ENCODE measurements at places on chromosomes 16 and 17.

DNA sequence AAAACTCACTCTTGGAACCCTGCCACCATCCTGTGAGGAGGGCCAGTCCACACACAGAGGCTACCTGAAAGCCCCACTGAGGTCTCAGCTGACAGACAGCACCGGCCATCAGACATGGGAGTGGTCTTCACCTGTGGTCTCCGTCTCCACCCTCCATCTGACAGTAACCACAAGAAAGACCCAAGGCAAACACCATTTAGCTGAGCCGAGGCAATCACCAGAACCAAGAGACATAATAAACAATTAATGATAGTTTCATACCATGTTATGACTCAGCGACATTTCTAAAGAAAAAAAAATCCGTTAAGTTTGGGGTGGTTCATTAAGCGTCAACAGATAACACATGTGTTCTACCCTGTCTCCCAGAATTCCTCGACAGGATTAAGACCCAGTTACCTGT, 6.1 kb upstream of the EVPLL start:
- no peak for DNase-seq

DNA sequence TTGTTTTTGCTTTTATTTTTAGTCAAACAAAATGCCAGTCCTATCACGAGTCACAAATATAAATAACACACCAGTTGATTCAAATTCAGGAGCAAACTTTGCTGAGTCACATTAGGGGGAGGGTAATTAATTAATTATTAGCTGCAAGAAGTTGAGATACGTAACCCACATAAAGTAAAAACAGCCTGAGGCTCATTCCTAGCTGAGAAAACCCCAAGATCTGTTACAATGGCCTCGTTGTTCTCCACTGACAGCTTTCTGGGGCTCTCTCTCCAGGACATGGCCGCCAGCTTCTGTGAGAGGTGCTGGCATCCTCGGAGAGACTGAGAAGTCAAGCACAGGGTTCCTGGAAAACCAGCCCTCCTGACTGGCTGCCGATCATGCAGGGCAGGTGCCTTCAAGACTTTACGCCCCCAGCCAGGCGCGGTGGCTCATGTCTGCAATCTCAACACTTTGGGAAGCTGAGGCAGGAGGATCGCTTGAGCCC, 11.1 kb downstream of the RAB40B start:
- DNase-seq: no peak

GRCh38 chr16:72198021-72198711, 26.2 kb upstream of the PMFBP1 start:
- DNase-seq: no peak

DNA sequence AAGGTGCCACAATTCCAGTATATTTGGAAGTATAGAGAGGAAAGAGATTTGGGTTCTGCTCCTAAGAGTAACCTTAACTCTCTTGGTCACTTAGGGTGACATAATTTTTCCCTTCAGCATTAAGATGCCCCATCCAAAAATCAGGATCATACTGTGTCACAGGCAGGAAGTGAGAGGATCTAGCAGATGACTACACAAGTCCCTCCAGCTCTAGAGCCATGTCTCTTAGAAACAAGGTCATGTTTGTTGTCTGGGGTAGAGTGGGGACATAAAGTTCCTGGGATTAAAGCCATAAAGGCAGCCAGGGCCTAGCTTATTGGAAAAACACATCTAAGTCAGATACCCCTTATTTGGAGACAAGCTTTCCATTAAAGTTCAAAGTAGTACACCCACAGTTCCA, 2.7 kb downstream of the CCL8 start:
- DNase-seq: no peak

- DNase-seq: no peak
Measured at GRCh38 chr16:88763502-88764053, 21.4 kb downstream of the PIEZO1 start.

DNA sequence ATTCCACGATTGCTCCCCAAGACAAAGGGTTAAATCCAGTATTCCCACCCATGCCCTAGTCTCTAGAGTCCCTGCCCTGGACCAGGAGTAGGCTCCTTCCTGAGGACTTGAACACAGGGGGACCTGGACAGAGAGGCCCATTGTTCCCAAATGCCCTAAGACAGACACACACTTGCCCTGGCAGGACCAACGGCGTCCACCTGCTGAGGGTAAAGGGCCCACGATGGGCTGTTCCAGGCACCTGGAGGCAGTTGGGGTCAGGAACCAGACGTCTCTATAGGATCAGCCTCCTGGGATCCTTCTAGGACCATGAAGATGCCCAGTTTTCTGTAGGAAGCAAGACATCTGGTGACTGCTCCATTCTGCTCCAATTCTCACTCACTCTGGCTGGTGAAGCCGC, 39.3 kb downstream of the TNFRSF13B start:
- DNase-seq: no peak

DNA sequence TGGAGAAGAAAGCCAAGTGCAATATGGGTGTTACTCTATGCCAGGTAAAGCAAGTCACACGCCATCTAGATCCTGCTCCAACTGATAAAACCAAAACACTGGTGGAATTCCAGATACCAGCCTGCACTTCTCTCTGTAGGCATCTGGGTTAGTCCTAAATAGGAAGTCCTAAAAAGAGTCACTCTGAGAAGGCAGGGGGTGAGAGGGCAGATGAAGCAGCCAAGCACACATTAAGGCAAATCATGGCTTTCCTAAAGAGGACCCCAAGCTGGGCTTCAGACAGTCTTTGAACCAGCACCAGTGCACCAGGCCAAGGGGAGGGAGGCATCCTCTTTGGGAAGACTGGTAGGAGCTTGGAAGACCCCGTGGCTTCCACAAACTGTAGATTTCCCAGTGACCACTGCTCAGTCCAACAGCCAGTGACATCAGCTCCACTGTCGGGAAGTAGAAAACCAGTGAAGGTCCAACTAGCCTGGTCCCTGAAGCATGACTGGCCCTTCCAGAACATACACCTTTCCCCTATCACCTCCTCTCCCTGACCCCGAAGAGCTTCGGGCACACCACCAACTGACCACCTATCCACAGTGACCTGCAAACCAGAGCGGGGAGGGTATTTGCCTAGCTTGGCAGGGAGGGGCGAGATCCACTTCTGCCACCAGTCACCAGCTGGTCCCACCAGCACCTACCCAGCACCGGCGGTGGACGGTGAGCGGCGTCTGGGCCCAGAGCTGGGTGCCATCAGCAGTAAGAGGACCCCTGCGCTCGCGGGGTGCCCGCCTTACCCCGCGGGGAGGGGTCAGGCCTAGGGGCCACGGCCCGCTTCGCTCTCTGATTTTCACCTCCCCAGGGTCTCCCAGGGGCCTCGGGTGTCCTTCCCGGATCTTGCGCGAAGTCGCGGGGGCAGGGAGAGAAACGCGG, 1.0 kb downstream of the LITAF start:
- no peak for DNase-seq

- no peak for DNase-seq
Measured at GRCh38 chr16:86578061-86578599, at the start of gene FOXL1. Gene FOXL1 (plus strand): TSS chr16:86578549. CDS start chr16:86578724, 175 bp downstream.

- DNase-seq: peak; percentile 88
Measured at GRCh38 chr17:81142301-81143199, 22.8 kb upstream of the PVALEF start.

DNA sequence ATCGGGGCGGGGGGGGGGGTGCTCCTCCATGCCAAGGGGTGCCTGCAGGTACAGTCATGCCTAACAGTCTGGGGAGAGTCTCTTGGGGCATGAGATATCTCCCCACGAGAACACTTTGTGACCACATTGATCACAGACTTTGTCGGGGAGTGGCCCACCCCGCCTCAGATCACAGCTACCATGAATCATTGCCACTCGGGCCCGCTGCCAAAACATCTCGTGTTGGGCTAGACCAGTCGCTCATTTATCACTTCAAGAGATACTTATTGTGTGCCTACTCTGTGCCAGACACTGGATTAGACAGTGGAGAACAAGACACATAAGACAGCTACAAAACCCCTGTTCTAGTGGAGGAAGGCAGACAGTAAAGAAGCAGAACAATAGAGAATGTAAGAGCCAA, 72.6 kb downstream of the CLEC16A start:
- DNase-seq: no peak

GRCh38 chr17:79666111-79666510, 55.3 kb upstream of the RBFOX3 start:
- no peak for DNase-seq

DNA sequence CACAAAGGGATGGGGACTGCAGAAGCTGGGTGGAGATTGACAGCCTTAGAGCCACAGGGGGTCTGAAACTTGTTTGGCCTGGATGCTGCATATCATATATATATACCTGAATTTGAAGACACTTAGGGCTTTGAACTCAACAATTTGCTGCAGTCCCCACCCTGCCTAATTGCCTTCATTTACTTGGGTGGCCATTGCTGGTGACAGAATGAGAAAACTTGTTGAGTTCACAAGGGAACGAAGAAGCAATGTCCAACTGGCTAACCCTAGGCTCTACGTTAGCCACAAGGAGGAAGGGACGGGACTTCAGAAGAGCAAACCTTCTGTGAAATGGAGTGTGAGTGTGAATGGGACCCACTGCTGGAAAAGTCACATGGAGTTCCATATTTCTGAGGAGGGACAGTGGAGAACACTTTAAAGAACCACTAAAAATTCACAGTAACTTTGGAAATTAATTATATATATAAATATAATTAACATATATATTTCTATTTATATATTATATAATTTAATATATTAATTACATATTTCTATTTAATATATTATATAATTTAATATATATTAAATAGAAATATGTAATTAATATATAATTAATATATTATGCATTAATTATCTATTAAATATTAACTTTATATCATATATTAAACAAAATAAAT, 215.3 kb upstream of the SOX9 start:
- no peak for DNase-seq

GRCh38 chr17:44914148-44914547, 1.2 kb downstream of the GFAP start:
- DNase-seq: no peak

GRCh38 chr17:15268461-15268860, 3.3 kb upstream of the PMP22 start:
- no peak for DNase-seq

GRCh38 chr16:3458852-3459361, 15.4 kb downstream of the NAA60 start:
- DNase-seq: no peak

GRCh38 chr17:381941-382643, 29.5 kb upstream of the RPH3AL start:
- DNase-seq: no peak

DNA sequence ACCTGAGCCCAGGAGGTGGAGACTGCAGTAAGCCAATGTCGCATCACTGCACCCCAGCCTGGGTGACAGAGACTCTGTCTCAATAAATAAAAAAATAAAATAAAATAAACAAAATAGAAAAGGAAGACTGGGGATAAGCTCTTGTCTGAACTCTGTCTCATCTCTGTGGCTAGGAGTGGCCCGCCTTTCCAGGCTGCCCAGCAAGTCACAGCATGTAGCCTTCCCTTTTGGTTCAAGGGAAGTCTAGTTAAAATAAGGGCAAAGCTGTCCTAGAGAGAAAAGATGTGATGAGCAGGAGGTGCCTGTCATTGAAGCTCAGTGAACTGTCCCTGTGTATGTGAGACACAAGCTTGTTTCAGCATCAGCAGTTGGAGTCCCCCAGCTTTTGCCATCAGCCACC, 2.7 kb upstream of the GFAP start:
- no peak for DNase-seq

DNA sequence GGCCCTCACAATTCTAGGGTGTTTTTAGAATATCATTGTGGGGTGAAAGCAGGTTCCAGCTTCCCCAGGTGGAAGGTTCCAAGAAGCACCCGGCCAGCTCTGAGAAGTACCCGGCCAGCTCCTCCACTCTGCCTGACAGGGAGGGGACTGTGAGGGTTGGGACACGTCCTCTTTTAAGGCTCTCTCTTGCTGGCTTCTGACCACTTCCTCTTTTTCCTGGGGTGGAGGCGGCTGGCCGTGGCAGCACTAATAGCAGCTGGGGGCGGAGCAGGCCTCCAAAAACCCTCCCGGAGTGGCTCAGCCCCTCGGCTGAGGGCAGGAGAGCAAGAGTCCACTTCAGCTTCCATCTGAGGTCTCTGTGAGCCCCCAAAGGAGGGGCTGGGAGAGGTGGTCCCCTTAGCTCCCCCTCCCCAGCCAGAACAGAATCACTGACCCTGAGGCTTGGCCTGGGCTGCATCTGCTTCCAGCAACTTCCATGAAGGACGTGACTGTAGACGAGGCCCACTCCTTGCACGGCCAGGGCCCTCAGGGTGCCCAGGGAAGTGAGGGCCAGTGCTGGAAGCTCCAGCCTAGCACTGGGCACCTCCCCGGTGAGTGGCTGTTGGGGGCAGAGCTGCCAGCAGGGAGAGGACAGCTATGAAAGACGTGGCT, 26.7 kb upstream of the PLCG2 start:
- no peak for DNase-seq

- peak; percentile 66 for DNase-seq
Measured at GRCh38 chr17:45018848-45019711, 32.4 kb downstream of the DCAKD start.

GRCh38 chr16:89633064-89633631, 19.7 kb downstream of the DPEP1 start:
- DNase-seq: peak; percentile 96

- no peak for DNase-seq
Measured at GRCh38 chr16:89033796-89034572, 57.0 kb upstream of the CBFA2T3 start.

DNA sequence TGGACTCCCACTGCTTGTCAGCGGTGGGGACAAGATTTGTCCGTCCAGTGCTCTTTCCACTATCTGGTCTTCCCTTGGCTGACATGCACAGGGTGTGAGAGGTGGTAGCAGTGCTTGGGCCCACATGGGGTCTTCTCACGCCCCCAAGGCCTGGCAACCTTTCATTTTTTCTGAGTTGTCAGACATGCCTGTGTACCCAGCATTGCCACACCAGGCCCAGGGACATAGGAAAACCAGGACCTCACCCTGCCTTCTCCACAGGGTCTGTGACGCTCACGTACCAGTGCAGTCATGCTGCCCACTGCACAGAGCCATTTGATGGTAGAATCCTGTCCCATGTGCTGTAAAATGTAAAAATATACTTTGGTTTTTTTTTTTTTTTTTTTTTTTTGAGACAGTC, 57.8 kb downstream of the B9D1 start:
- no peak for DNase-seq

GRCh38 chr16:72917051-72917450, 130.9 kb downstream of the ZFHX3 start:
- no peak for DNase-seq

DNA sequence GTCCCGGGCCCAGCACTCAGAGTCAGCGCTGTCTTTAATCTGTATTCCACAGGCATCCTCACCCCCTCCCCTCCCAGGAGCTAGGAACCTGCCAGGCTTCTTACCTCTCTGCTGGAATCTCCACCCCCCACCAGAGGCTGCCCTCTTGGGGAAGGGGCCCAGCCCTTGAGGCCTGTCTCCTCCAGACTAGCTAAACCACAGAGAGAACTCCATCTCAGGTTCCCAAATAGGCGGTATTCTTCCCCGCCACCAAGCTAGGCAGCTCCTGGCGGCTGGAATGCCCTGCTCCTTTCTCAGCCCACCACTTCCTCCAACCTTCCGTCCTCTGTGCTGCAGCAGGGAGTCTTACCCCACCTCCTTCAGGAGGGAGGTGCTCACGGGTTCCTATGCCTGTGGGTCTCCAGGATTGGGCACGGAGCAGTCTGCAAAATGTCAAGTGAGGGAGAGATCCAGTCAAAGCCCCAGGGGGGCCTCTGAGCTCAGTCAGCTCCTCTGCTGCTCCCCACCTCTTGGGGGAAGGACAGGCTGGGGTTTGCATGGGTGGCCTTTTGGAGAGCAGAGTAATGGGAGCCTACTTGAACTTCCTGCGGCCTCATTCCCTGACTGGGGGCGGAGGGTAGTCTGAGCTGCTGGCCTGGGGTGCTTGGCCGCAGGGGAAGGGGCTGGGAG, 55.7 kb downstream of the SREBF1 start:
- DNase-seq: no peak

All from 8988T (cell line).